ENCODE measurements at places on chromosomes 2 and 18.

DNA sequence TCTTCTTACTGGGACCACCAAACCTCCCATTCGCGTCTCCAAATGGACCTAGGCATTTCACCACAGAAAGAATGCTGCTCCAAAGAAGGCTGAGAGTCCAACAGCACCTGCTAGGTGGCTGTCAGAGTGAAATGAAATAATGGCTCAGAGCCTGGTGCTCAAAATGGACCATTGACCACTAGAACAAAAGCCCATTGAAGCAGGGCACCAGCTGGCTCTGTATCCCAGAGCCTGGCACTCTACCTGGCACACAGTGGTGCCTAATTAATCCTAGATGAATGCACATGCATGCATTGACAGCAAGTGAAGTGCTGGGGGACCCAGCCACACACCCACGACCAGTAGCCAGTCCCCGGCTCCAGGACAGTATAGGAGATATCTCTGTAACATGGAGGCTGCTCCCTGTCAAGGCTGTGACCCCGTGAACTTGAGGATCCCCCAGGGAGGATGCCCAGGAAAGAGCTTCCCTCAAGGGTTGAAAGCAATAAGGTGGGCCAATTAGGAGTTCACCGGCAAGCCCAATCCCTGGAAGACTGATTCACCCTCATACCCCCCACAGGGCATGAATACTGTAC is 261.3 kb downstream of the TNS1 start:
- no peak for DNase-seq

GRCh38 chr2:14492920-14493503 is 139.5 kb upstream of the LRATD1 start:
- DNase-seq = no peak

GRCh38 chr2:85554980-85555612 is 6.2 kb downstream of the GGCX start:
- no peak for DNase-seq

GRCh38 chr2:191690327-191690726 is 12.4 kb downstream of the NABP1 start:
- DNase-seq = no peak

- no peak for DNase-seq
Observed at GRCh38 chr2:101972621-101973434, 18.9 kb upstream of the IL1R2 start.
